RCC 7860 (cell line): ENCODE measurements at places on chromosomes 1 and 21.
A peak's percentile ranks its signal among the peaks of the same experiment; 100 is the strongest.

GRCh38 chr1:112342558-112342957 is 53.5 kb upstream of the CTTNBP2NL start:
- no peak for DNase-seq

DNA sequence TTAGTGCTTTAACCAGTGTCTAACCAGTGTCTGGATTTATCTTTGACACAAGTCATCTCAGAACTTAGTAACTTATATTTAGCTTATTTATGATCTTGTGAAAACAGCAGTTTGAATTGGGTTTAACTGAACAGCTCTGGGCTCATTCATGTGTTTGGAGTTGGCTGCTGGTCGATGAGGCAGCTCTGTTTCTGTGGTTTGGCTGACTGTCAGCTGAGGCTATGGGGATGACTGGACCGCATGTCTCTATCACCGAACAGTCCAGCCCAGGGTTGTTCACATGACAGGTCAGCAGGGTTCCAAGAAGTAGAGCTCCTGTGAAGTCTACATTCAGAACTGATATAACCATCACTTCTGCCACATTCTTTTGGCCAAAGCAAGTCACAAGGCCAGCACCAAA is 29.1 kb upstream of the C21orf91 start:
- DNase-seq: peak; percentile 94

GRCh38 chr1:87151500-87152421 is 176.9 kb upstream of the LMO4 start:
- DNase-seq: no peak

DNA sequence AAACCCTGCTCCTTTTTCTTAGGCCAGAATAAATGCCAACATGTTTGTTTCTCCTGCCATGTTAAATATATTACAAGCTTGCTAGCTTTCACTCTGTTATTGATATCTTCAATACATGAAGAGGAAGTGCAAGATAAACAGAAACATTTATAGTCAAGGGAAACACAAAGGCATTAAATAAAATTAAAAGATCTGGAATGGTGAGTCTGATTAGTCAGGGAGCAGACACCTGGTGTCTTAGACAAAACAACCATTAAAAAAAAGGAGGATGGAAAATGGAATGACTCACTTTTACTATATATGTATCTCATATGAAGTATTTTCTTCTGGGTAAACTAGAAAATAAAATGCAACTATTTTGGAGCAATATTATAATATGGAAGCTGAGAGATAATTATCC is 123.3 kb downstream of the SMYD3 start:
- no peak for DNase-seq

GRCh38 chr1:151371370-151372057 is 991 bp downstream of the SELENBP1 start:
- no peak for DNase-seq
